ENCODE measurements at places on chromosomes 5 and 9. TPM values are rescaled to one million over a fixed set of nuclear protein-coding genes. Genes with fewer than 3 reads are reported as not detected.

Gene NMRK1
- 15.8 TPM for total RNA-seq

Gene IFNK
- not detected for total RNA-seq

Gene RMND5B
- total RNA-seq = 34.8 TPM

Gene C9orf153
- total RNA-seq = not detected

Gene SH2D3C
- 15.5 TPM for total RNA-seq
